CD4-positive, alpha-beta T cell treated with Interleukin-12 subunit alpha and Interleukin-12 subunit beta, for 1 hour (primary cell): ENCODE measurements at places on chromosomes 11 and 22.

- DNase-seq = no peak
These were observed 71.8 kb downstream of the PIWIL4 start for GRCh38 chr11:94638902-94639373.

GRCh38 chr11:128848815-128849455 lies 18.2 kb downstream of the KCNJ1 start:
- peak; percentile 71 for DNase-seq

DNA sequence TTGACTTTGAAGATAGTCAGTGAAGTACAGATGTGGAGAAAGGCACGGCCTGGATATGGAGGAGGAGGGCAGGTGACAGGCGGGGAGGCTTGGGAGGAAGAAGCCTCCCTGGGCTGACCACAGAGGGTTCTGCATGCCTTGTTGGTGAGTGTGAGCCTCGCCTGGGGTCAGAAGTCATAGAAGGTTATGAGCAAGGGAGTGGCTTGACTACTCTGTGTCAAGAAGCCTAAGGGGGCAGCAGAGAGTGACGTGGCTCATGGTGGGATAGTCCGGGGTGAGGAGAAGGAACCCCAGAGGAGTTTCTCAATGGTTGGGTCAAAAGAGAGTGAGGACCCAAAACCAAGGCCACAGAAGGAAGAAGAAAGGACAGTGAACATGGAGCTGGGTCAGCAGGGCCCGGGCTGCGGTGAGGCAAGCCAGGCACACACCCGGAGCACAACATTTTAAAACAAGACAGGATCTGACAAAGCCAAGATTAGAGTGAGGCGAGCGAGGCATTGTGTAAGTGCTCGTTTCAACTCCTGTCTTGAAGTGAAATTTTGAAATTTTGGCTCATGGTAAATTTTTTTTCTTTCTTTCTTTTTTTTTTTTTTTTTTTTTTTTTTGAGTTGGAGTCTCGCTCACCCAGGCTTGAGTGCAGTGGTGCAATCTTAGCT lies 31.9 kb downstream of the PDGFB start:
- DNase-seq = no peak

- DNase-seq = no peak
These were observed 363.0 kb downstream of the CNTN5 start for GRCh38 chr11:99383648-99384245.

DNA sequence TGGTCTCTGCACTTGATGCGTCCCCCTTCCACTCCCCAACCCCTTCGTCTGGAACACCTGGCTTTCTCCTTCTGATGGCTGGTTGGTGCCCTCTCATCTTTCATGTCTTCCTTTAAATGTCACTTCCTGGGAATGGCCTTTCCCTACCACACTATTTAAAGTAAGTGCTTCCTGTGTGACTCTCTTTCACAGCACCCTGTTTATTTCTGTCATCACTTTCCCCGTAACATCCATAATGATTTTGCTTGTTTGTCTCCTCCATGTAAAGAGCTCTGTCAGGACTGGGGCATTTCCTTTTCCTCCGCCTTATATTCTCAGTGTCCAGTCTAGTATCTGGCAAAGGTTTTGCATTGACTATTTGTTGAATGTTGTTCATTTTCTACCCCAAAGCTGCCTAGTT lies 143.0 kb downstream of the DBX1 start:
- DNase-seq = no peak

DNA sequence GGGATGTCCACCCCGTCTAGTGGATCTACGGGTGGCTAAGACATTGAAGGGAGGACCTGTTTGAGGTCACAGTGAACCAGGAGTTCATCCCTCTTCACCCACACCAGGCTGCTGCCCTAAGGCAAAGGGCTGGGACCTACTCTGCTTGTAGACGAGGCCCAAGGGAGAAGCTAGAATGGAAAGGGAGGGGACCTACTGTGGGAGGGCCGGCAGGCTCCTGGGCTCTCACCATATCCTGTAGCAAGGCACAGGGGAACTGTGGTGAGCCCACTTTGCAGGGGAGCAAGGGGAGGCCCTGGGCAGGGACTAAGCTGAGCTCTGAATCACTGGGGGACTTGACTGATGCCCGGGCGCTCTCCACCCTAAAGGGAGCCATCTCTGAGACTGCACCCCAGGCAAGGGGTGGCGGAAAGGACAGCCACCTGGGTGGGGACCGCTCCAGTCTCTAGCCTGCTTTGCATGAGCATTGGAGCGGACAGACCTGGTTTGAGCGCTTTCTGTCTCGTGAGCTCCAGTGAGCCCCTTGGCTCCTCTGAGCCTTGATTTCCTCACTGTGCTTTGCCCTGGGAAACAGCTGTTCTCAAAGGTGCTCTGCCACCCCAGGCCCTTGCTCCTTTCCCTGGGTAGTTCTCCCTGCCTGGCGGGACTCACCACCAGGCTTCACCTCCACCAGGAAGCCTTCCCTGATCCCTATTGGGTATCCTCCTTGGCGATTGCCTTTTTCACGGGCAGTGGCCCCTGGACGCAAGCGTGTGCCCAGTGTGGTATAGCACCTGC lies 24.2 kb downstream of the PARVG start:
- no peak for DNase-seq

DNA sequence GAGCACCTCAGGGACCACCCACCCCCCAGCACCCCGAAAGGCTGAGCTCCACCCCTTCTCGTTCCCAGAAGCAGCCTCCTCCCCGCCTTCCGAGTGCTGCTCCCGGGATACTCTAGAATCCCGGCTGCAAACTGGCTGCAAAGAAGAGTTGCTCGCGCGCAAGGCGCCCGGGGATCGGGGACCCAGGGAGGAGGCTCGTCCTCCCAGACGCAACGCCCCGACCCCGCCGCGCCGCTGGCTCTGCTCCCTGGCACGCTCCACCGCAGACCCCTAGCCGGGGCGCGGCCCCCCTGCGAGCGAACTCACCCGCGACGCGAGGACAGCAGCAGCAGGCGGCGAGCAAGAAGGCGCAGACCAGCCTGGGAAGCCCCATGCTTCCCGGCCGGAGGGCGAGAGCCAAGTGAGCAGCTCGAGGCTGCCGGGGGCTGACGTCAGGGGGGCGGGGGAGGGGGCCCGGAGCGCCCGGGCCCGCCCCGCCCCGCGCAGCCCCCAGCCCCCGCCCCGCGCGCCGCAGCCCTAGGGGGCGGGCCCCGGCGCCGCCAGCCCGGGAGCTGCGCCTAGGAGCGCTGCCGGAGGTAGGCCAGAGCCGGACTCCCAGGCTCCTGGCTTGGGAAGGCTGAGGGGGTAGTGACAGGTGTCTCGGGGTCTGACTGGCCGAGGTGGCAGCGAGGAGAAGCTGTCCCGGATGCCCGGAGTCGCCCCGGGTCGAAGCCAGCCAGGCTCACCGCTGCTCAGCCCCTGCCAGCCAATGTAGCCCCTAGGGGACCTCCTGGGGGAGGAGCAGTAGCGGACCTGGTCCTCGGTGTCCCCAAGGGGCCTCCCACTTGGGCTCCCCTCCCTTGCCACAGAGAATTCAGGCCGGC lies at the start of gene MCAM:
TSS of gene MCAM (minus strand) at position 402 of the 863 bp plus-strand sequence. CDS start at position 373, 29 bp downstream.
- no peak for DNase-seq

DNA sequence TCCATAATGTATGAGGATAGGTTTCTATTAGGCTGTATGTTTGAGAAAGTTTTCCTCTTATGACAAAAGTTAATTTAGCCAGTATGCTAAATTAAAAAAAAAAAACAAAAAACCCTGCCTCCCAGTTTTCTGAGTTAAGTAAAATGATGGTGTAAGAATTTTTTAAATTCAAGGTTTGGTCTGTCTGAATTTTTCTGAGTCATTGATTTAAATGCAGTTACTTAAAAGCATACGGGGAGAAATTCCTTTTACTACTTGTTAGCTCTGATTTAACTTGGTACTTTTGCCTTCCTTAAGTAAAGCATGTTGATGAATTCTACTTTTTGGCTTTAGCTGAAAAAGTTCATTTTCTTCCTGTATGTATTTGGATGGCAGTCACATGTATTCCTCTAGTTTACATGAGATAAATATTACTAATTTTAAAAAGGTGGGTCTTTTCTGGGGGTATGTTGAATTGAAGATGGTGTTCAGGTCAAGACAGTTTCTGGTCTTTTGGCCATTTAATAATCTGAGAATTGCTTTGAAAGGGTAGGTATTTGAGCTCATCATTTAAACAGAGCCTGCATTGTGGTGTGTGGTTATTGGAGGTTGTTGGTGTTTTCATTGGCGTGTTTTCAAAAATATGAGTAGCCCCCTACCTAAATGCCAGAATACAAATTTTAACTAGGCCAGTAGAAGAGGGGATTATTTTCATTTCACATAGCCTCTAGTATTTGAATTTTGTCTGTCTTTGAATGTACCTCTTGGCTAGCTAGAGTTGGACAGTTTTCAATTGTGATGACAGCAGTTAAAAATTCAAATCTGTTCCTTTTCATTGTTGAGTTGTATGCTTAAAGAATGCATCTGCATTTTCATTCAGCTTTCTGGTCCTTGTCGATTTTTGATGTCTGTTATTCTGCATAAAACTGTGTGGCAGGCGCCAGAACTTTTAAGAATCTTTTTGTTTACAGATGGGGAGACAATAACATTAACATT lies 64.7 kb downstream of the MTMR3 start:
- DNase-seq = no peak

- no peak for DNase-seq
These were observed 10.7 kb downstream of the VSIG10L2 start for GRCh38 chr11:125956391-125957134.

GRCh38 chr11:133938166-133938565 lies 18.6 kb downstream of the IGSF9B start:
- no peak for DNase-seq

DNA sequence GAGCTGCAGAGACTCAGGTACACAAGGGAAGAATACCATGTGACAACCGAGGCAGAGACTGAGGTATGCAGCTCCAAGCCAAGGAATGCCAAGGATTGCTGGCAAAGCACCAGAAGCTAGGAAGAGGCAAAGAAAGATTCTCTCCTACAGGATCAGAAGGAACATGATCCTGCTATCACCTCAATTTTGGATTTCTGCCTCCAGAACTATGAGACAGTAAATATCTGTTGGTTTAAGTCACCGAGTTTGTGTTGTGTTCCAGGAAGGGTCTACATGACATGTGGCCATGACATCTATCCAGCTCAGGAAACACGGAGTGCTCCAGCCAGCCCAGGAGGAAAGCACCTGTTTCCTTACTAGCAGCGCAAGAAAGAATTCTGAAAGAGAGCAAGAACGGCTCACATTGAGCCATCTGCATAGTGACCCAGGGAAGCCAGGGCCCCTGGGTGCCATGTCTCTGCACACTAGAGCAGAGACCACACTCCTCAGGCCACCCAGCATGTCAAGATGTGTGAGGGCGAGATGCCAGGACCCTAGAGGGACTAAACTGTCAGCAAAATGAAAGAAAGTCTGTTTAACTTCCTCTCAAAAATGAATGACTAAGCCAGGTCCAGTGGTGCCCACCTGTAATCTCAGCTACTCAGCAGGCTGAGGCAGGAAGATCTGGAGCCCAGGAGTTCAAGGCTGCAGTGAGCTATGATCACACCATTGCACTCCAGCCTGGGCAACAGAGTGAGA lies 35.6 kb upstream of the GALNT18 start:
- DNase-seq = no peak

- no peak for DNase-seq
These were observed 147.1 kb upstream of the NCAM1 start for GRCh38 chr11:112814168-112814567.

GRCh38 chr11:69450064-69450856 lies 31.2 kb upstream of the LINC01488 start:
- DNase-seq = no peak

DNA sequence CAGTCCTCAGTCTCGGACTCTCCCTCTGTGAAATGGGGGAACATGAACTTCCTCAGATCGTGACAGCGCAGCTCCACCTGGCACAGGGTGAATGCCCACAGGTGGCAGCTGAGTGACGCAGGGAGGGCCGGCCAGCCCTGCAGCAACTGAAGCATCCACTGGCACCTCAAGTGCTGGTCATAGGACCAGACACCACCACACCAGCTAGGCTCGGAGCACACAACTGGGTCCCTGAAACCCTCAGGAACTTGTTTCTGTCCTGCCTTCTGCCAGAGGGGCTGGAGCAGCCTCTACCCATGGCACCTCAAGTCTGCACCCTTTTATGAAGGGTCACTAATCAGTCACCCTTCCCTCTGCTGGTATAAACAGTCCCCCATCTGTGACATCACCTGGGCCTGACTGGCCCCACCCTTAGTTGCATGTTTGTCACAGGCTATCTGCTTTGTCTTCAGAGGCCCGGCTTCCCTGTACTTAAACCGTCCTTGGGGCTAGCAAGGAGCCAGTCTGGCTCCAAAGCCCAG lies 7.4 kb upstream of the CDC42BPG start:
- no peak for DNase-seq

GRCh38 chr11:17552392-17553248 lies 5.6 kb downstream of the OTOG start:
- DNase-seq = no peak

DNA sequence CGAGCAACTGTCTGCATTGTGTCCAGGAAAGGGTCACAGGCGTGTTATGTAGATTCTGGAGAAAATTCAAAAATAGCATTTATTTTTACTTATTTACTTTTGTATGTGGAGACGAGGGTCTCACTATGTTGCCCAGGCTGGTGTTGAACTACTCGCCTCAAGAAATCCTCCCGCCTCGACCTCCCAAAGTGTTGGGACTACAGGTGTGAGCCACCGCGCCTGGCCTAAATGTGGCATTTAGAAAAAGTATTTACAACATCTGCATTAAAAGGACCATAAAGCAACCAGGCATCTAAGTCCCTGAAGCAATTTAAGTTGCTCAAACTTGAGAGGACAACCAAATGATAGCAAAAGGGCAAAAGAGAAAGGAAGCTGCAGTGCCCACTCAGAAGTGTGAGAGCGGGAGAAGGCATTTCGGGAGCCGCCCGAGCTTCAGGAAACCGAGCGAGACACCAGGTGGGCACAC lies 595 bp downstream of the TRIM66 start:
- no peak for DNase-seq

DNA sequence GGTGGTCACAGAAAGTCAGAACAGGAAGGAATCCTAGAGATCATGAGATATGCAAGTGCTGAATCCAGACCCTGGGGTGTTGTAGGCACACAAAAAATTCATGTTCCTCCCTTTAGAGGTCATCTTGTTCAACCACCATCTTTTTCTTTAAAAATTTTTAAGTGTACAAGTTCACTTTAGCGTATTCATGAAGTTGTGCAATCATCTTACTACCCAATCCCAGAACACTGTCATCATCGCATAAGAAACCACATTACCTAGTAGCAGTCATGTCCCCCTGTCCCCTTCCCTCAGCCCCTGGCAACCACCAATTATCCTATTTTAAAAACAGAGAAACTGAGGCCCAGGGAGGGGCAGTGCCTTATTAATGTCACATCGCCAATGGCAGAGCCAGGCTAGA lies 20.3 kb upstream of the WNT11 start:
- no peak for DNase-seq

GRCh38 chr11:47980088-47980906 lies at the start of gene PTPRJ:
TSS of gene PTPRJ (plus strand) at chr11:47980559. CDS start at chr11:47980913, 354 bp downstream.
- DNase-seq = peak; percentile 77

GRCh38 chr11:116167706-116168458 lies 604.9 kb downstream of the BUD13 start:
- DNase-seq = no peak
